Left hindlimb (tissue), 1 donor: ENCODE measurements at places on chromosomes 3 and 15.

- DNase-seq, result no peak
Observed at GRCh38 chr3:73557986-73558726, 66.6 kb downstream of the PDZRN3 start.

DNA sequence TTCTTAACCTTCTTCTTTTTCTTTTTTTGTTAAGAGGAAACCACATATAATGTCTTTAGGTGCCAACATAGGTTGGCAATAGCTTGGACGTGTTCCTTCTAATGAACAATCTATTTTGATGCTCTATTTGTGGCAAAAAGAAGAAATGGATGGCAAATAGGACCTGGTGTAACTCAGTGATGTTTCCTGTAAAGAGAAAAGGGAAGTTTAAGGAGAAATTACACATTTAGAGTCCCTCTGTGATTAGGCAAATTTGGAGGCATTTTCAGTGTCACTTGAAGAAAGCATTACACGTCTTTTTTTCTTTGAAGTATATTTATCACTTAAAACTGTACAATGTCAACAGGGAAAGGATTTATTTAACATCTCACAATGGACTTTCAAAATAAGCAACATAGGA lies 327.1 kb downstream of the ZIC1 start:
- no peak for DNase-seq

DNA sequence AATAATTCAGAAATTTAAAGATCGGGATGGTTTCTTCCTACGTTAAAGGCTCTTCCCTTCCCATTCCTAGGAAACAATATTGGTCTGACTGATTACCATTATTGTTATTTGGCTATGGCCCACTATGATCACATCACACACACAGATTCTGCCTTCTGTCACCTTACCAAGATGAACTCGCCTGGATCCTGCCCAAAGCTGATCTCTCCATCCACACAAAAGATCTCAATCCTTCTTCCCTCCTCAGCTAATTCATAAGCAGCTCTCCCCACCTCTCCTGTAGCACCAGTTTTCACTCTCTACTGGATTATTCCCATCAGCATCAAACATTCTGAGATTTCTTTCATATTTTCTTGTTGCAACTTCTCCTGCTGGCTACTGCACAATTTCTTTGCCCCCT lies 25.0 kb downstream of the PLCL2 start:
- DNase-seq, result no peak

DNA sequence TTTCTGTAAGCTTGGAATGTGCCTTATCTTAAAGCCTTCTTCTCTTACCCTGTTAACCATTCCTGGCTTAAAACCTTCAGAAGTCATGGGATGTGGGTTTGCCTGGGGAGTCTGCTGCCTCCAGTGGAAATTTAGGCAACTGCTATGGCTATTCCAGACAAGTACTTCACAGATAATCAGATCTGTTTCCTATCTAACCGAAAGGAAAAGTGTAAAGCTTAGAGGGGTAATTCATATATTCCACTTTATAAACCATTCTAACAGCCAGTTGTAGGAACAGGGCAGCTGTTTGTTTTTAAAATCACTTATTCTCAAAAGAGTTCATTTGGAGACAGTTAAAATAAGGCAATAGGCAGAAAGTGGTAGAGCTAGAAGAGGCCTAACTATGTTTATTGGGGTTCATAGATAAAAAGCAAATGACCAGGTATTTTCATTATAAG lies 219.9 kb downstream of the TCF12 start:
- no peak for DNase-seq

DNA sequence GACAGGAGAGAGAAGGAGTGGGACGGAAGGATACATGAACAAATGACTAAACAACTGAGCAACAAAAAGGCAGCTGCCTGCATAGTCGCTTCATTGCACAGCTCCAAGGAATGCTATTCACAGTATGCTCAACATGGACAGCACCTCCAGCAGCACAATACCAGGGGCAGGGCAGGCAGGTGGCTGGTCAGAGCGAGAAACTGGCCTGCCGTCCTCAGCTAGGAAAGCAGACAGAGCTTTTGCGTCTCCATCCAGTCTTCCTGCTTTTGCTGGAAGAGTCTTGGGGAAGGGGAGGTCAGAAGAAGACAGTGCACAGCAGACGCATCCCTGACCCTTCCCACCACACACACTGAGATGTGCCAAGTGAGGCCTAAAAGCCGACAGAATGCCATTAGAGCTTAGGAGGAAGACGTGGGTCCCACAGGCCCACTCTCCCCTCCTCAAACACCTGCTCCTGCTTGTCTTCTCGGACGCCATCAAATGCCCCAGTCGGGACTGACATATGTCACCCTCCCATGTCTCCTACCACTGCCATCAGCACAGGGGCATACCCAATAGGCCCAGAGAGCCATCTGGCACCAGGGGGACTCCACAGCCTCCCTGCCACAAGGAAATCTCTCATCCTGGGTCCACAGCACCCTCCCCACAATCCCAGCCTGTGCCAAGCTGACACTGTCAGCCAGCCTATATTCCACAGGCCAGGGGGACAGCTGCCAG lies 3.9 kb downstream of the RAB6B start:
- no peak for DNase-seq
